NK-92 treated with Interleukin-12 subunit alpha and Interleukin-12 subunit beta, amount 100 ng/mL, for 24 hours (cell line): ENCODE measurements at places on chromosomes 16 and 17.

- DNase-seq, result no peak
Measured at GRCh38 chr17:44787271-44787940, 28.6 kb downstream of the ADAM11 start.

DNA sequence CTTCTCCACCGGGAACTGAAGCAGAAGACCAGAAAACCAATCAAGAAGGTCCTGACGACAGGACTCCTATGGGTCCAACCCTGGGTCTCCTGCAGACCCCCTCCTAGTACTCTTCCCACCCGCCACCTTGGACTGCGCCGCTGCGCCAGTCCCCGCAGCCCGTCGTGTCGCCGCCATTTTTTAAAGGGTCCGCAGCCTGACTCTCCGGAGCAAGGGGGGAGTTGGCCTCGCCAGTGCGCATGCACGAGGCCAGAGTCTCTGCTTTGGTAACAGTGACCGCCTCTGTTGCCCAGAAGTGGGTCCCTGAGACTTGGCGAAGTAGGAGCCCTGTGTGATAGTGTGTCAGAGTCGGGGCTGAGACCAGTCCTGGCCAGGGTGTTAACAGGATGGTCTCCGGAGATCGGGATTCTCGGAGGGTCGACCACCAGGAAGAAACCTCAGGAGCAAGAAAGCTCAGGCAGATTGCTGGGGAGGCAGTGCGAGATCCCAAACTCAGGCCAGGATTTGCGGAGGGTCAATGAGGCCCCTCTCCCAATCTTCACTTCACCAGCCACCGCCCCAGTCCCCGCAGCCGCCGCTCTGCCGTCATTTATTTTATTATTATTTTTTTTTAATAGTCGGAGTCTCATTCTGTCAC lies 612.5 kb downstream of the KCNJ18 start:
- no peak for DNase-seq

DNA sequence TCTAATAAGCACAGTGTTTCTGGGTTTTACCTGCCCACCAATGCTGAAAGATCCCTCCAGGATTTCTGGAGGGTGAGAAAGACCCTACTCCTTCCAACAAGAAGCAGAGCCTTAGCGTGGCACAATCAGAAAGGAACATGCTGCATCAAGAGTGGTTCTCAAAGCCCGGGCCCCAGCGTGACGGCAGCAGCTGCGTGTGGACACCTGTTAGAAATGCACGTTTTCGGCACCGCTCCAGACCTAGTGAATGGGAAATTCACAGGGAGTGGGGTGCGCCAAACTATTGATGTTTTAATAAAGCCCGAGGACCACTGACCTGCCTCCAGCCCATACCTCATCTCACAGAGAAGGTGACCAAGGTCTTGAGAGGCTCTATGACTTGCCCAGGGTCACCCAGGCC lies 55.8 kb downstream of the PECAM1 start:
- no peak for DNase-seq

DNA sequence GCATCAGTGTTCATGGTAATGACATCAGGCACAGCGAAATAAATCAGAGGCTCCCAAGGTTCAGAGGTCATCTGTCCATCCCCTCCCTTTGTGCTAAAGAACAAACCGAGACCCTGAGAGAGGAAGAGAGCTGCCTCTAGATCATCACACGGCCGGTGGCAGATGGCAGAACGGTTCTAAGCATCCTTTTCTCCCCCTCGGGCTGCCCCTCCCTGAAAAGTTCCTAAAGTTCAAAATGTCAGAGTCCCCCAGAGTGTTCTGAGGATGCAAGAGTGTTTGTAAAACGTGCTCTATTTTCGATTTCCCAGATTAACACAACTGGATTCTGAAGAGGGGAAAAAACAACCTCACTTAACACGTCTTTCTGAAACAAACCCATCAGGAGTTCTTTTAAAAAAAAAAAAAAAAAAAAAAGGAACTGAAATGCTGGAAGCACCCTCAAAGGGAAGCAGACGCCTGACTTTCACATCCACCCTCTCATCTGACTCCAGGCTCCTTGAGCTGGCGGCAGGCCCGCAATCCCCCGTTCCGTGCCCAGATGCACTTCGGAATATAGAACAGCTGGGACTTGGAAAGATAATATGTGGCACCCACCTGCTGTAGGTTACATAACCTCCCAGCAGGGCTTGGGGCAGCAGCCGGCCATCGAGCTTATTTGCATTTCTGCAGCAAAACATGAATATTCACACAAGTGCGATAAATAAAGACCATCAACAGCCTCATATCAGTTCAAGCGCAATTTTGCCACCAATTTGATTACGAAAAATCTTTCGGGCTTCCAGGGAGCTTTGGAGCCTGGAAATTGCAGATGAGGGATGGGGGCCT lies 115.5 kb upstream of the SMURF2 start:
- DNase-seq, result no peak

DNA sequence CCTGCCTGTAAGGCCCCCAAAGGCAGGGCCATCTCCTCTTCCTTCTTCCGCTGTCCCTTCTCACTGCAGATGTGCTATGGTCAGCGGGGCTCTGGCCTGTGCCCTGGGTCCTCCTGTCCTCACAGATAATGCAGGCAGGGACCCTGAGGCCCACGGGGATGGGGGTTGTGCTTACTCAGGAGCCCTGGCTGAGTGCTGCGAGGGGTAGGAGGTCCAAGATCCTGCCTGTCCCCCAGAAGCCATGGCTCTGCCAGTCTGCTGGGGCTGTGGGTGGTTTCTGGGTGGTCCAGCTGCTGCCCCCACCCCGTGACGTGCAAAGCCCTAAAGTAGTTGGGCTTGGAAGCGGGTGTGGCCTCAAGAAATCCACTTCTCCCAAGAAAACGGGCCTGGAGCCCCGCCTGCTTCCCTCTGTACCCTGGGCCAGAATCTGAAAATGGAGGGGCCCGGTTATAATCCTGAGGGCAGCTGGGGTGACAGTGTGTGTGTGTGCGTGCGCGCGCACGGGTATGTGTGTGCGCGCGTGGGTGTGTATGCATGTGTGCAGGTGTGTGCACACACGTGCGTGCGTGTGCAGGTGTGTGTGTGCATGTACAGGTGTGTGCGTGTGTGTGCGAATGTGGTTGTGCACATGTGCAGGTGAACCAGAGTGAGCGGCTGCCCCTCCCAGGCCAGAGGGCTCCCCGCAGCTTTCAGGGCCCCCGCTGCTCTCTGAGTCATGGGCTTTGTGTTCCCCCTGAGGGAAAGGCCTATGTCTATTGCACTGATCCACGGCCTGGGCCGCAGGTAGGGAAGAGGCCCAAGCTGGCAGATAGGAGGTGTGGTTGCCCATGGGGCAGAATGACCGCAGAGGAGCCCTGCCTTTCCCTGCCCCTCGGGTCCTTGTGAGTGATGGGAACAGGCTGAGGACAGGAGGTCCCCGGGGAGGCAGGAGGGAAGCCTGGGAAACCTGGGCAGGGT lies 13.8 kb downstream of the SPNS2 start:
- no peak for DNase-seq
